ENCODE measurements at places on chromosomes 1 and 21. TPM values are rescaled to one million over a fixed set of nuclear protein-coding genes. Genes with fewer than 3 reads are reported as not detected.

- no peak for DNase-seq
Observed at GRCh38 chr1:80212948-80213347, 1206.4 kb upstream of the ADGRL4 start.

- DNase-seq, result no peak
Observed at GRCh38 chr21:34944015-34944755, 104.9 kb downstream of the RUNX1 start.

Gene KLHDC8A
- total RNA-seq, result not detected

- DNase-seq, result peak; percentile 92
Observed at GRCh38 chr1:244349103-244349531, 102.6 kb downstream of the ADSS2 start.

Gene OR2W3
- not detected for total RNA-seq

DNA sequence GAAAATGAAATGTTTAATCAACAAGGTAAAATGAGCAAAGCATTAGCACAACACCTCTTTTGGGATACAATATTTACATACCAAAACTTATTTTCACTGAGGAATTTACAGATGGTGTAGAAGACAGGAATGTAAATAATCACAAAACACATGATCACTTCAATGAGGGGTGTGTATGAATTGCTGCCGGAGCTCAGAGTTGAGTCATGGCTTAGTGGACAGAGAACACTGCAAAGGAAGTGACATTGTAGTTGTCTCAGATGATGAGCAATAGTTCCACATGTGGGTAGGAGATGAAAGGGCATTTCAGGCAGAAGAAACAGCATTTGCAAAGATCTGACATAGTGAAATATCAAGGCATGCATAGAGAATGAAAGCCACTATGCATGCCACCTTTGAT is 5.6 kb upstream of the KPRP start:
- DNase-seq, result no peak

Gene FRRS1
- 0.20 TPM for total RNA-seq

Gene ACTA1
- not detected for total RNA-seq

Gene SPATA21
- total RNA-seq, result not detected
